ENCODE measurements at places on chromosomes 12 and 14.

DNA sequence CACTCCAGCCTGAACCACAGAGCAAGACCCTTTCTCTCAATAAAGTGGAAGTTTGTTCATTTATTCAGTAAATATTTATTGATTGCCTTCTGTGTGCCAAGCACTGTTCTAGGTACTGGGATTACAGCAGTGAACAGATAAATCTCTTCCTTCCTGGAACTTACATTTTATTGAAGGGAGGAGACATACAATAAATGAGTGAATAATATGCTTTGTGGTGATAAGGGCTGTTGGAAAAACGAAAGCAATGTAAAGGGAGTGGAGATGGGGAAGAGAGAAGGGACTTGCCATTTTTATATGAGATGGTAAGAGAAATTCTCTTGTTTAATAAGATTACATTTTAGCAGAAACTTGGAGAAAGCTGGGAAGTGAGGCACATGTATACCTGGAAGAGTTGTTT, 1.6 kb downstream of the GSKIP start:
- DNase-seq, result no peak

DNA sequence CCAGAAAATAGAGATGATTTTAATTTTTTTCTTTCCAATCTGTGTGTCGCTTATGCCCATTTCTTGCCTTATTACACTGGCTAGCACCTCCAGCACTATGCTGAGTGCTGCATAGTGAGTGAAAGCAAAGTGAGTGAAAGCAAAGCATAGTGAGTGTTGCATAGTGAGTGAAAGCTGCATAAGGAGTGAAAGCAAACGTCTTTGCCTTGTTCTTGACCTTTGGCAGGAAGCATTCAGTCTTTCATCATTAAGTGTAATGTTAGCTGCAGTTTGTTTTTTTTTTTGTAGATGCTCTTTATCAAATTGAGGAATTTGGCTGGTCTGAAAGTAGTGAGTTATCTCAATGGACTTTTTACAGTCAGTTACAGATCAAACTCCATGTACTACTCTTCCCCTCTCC, 6.9 kb upstream of the CORO1C start:
- DNase-seq, result no peak

- DNase-seq, result no peak
Measured at GRCh38 chr12:28242496-28243309, 52.4 kb downstream of the CCDC91 start.

- no peak for DNase-seq
Measured at GRCh38 chr14:29037411-29037810, 270.8 kb downstream of the FOXG1 start.

- DNase-seq, result no peak
Measured at GRCh38 chr12:103994235-103994634, 28.6 kb downstream of the TDG start.

- no peak for DNase-seq
Measured at GRCh38 chr14:102223682-102224081, 81.3 kb downstream of the MOK start.

DNA sequence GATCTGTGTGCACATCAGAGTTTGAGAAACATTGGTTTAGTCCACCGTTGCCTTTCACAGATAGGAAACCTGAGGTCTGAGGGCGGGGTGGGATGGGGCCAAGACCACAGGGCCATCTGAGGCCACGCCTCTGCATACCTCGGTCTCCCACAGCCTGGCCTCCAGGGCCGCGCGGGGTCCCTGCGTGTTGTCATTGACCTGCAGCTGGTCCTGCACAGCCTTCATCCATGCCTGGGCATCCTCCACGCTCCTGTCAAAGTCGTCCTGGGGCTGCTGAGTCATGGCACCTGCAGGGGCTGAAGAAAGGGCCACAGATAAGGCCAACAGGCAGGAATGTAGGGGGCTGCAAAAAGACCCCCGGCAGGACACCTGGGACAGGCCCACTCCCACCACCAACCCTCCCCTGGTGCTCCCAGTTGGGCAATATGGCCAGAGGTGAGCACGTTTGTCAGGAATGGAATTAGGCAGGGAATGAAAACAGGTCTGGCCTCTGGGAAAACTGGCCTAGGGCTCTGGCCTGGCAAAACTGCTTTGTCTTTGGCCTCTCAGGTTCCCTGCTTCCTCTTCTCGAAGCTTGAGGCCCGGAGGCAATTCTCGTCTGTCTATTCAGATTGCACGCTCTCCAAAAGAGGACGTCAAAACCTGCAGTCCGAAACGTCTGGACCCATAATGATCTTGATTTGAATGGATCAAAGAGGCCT, 40.8 kb downstream of the SYNE3 start:
- no peak for DNase-seq

- DNase-seq, result no peak
Measured at GRCh38 chr12:116043659-116044535, 233.6 kb downstream of the MED13L start.

GRCh38 chr12:16560273-16560672, 45.7 kb downstream of the LMO3 start:
- DNase-seq, result no peak

DNA sequence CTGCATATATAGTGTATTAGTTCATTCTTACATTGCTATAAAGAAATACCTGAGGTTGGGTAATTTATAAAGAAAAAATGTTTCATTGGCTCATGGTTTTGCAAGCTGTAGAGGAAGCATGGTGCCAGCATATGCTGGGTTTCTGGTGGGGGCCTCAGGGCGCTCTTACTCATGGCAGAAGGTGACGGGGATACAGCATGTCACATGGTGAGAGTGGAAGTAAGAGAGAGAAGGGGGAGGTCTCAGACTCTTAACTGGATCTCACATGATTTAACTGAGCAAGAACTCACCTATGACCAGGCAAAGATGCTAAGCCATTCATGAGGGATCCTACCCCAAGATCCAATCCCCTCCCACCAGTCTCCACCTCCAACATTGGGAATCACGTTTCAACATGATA, 15.9 kb upstream of the PAWR start:
- no peak for DNase-seq

- DNase-seq, result no peak
Measured at GRCh38 chr14:75547552-75548250, 25.4 kb downstream of the BATF start.
